ENCODE measurements at places on chromosomes 13 and 19.

GRCh38 chr19:55697698-55698097, 22.7 kb downstream of the EPN1 start:
- no peak for DNase-seq

- no peak for DNase-seq
Observed at GRCh38 chr13:79966059-79966458, 374.9 kb downstream of the SPRY2 start.

DNA sequence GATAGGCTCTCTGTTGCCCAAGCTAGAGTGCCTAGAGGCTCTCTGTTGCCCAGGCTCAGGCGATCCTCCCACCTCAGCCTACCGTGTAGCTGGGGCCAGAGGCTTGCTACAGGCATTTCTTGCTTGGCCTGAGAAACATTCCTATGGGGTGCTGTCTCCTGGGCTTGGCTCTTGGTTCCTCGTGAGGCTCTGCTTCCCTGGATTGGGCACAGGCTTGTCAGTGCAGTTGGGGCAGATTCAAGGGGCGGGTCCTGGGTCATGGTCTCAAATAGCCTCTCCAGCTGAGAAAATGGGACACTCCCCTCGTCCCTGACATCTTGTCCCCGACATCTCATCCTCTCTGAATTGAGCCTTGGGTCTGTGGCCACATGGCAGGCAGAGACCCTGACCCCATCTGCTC, 4.9 kb downstream of the TSSK6 start:
- DNase-seq: no peak

- DNase-seq: no peak
Observed at GRCh38 chr13:113841353-113841650, 22.6 kb downstream of the GAS6 start.
